ENCODE measurements at places on chromosomes 7 and 10.

DNA sequence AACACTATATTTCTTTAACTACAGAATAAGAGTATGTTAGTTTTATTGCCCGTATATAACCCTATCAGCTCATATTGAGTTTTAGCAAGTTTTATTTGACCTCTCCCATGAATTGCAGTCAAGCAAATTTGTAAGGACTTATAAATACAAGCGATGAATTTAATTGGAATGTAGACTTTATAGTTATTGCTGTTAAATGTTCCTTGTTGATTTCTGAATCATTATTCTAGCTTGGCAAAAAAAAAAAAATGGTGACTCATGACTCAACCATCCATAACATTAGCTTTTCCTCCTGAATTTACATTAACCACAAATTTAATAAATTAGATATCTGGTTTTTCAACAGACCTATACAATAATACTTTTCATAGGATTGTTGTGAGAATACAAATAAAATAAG lies 334.0 kb upstream of the LRRTM3 start:
- no peak for DNase-seq

DNA sequence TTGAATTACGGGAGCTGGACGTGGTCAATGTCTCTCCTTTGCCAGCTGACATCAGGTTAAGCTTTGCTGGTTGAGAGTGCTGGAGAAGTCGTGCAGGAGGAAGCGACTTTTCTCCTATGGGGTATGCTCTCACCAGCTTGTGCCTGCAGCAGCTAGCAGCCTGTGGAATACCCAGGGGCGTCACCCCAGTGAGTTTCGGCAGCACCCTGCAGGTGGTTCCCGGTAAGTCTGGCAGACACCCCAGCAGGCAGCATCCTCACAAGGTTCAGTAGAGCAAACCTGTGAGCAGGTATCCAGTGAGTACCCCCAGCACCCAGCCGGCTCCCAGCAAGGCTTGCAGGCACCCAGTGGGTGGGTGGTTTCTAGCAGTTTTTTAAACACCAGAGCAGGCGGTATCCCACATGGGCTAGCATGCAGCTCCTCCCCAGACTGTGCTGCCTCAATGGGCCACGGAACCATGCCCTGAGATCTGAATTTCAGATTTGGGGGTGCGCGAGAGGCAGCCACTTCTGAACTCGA lies 74.8 kb upstream of the SVIL start:
- DNase-seq = no peak

- DNase-seq = no peak
Measured at GRCh38 chr7:132066761-132067171, 509.5 kb downstream of the PLXNA4 start.

DNA sequence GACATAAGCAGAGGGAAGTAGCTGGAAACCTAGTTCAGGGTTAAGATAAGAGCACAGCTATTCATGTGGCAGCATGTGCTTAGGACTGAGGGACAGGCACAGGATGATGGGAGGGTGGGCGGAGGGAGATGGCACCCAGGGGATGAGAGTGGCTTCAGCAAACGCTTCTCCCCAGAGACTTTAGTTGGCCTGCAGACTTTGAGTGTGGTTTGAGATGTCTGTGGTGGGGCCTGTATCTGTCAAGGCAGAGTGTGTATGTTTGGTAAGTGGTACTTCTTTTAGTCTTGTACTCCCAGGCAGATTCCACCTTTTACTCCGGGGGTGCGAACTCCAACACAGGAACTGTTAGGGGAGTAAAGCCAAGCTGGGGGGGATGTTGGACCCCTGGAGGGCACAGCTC lies 88.9 kb downstream of the WDFY4 start:
- no peak for DNase-seq

DNA sequence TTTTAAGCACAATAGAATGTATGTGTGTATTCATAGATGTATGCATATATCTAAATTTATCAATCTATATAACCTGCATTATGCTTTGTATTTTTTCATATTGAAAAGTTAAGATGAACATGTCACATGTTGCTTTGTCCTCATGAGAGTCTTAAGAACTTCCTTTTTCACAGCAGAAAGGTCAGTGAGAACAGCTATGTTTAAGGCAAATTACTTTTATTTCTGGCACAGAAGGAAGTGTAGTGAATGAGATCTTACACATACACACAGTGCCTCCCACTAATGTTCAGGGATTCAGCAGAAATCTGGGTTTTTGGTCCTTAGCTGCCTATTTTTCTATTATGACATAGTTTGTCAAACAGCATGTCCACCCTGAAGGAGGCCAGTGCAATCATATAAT lies 134.8 kb downstream of the TMEM26 start:
- no peak for DNase-seq

DNA sequence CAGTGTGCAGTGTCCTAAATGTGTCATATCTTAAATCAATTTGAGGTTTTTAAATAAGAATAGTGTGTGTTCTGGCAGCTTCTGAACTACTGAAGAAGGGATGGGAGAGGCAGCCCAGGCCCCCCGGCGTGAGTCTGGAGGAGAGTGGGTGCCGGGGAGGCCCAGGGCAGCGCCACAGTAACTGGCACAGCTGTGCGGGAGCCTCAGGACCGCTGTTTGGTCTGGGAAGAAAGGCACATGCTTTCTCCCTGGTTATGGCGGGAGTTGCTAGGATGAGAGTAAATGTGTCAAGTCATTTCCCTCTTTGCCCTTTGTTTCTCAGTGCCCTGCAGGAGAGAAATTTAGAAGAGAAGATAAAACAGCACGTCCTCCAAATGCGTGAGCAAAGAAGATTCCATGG lies 31.9 kb upstream of the PWWP2B start:
- DNase-seq = no peak

DNA sequence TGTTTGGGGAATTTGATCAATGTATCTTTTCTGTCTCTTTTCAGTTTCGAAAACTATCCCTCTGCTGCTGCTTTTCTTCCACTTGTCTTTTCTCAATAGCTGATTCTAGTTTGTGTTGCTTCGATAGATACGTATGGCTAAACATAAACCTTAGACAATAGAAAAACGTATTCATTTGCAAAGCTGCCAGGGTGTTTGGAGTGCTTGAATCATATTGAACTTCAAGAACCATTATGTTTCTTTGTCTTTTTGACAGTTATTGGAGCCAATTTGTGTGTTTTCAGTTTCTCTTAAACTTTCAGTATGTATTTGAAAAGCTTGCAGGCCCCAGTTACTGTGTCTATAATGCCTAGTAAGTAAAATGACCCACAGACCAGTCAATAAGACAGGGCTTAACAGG lies 25.1 kb downstream of the NRF1 start:
- no peak for DNase-seq

- no peak for DNase-seq
Measured at GRCh38 chr7:38129579-38129978, 48.5 kb upstream of the STARD3NL start.

DNA sequence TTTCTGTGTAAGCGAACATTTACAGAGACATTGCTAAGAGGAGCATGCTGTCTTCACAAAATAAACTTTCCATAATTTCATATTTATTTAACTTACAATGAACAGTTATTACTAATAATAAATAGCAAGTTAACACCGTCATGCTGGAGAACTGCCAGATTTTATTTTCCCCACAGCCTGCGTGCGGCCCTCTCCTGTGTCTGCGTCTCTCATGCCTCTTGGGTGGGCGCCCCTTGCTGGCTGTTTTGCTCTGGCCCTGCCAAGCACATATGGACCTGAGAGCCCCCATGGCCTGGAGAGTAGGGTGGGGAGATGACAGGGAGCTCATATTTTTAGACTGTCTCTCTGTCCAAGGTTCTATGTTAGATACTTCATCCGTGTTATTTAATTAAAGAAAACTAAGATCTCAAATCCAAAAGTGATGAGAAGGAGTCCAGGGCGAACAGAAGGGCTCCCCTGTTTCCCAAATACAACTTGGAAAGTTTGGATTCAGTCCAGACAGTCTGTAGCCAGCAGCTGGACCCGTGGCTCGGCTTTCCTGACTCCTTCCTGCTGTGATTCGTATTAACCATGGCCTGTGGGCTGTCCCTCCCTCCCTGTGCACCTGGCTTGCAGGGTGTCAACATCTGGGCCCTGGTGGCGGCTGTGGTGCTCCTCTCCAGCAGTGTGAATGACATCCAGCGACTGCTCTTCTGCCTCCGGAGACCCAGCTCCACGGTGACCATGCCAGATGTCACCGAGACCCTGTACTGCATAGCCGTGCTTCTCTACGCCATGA lies 20.5 kb downstream of the FBH1 start:
- DNase-seq = no peak

GRCh38 chr7:129266181-129266580 lies 41.4 kb downstream of the AHCYL2 start:
- DNase-seq = no peak
